Stimulated activated CD8-positive, alpha-beta memory T cell treated with anti-CD3 and anti-CD28 coated beads, Interleukin-12 subunit alpha, Interleukin-12 subunit beta, amount 100 ng/mL, for 4 hours (primary cell): ENCODE measurements at places on chromosomes 1 and 21.

DNA sequence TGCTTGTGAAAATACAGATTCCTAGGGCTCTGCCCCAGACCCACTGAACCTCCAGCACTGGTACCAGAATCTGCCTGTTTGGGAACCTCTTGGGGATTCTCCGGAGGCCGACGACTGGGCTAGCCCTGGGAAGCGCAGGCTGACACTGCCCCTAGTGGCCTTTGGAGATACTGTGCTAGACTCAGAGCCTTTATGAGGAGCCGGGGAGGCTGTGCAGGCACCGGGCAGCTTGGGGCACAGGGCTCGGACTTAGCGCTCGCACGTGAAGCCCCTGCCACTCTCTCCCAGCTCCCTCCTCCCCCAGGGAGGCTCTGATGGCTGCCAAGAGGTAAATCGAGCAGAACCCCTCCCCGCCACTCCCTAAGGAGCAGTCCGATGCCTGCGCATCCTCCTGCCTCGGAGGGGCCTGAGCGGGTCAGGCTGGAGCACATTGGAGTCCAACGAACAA, 144.6 kb upstream of the TNR start:
- DNase-seq: no peak

DNA sequence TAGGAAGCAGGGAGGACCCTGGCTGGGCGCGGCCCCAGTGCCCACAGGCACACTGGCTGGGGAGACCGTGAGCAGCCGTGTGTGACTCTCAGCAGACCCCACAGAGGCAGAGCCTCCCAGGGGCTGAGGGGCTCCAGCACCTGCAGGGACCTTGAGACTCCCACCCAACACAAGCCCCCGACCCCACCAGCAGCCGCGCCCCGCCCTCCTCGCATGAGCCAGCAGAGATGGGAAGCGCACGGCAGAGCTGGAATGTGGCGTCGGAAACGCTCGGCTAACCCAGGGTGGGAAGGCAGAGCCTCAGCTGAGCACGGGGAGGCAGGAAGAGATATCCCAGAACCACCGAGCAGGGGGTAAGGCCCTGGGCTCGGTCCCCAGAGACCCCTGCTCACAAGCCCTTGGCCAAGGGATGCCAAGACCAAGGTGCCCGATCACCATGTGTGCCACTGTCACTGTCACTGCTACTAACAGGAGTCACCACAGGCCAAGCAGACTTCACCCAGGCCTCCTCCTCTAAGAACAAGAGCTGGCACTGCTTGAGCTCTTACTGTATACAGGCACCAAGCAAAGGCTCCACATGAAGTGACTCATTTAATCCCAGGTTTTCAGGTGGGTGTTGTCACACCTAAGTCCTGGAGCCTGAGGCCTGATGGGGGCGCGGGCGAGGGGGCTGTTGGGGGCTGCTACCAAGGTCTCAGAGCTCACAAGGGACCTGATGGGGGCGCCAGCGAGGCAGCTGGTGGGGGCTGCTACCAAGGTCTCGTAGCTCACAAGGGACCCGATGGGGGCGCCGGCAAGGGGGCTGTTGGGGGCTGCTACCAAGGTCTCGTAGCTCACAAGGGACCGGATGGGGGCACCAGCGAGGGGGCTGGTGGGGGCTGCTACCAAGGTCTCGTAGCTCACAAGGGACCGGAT, 20.1 kb downstream of the MEGF6 start:
- DNase-seq: no peak

GRCh38 chr1:99551812-99552614, 93.9 kb upstream of the PALMD start:
- DNase-seq: no peak

DNA sequence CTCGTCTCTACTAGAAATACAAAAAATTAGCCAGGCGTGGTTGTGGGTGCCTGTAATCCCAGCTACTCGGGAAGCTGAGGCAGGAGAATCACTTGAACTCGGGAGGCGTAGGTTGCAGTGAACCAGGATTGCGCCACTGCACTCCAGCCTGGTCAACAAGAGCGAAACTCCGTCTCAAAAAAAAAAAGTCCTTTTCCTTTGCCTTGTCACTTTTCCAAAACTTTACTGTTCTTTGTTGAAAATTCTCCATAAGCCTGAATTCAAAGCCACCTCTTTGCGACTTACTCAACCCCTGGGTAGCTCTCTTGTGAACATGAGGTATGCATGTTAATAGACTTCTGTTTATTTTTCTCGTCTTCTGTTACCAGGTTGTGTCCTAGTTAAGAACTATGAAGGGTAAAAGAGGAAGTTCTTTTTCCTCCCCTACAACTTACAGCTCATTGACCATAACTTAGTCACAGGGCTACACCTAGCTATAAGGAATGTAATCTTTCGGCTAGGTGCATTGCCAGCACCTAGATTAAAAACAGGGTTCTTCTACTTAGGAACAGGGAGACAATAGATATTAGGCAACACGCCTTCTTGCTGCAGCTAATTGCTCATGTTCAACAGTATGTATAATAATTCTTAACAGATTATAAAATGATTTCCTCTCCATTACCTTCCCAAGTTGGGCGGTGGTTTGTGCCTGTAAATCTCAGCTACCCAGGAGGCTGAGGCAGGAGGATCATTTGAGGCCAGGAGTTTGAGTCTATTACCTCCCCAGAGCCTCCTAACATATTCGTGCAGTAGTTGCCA, 40.9 kb downstream of the PTAFR start:
- no peak for DNase-seq

GRCh38 chr1:158830074-158830677, 975 bp upstream of the MNDA start:
- DNase-seq: no peak

GRCh38 chr1:71228241-71228640, 147.4 kb upstream of the ZRANB2 start:
- DNase-seq: no peak

GRCh38 chr1:160167580-160167979, 16.2 kb downstream of the ATP1A4 start:
- no peak for DNase-seq

- no peak for DNase-seq
Measured at GRCh38 chr1:183816110-183816509, 11.2 kb downstream of the RGL1 start.

DNA sequence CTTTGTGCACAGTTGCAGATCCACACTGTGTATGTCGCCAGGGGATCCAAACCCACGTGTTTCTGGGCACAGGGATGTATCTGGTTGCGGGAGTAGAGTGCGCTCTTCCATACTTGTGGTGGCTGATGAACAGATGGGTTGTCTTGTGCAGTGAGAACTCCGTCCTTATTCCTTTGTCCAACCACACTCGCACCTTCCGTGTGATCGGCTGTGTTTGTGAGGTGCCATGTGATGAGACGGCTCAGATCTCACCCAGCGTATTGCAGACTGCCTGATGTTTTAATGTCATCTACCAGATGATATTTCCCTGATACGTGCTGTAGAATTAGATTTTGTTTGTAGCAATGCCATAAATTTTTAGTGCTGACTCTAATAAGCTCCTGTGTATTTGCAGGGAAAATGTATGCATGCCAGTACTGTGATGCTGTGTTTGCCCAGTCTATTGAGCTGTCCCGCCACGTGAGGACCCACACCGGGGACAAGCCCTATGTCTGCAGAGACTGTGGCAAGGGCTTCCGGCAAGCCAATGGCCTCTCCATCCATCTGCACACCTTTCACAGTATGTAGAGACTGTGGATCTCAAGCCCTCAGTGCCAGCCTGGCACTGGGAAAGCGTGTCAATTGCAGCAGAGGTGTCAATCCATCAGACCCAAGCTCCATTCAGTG, 46.2 kb upstream of the EPHA8 start:
- DNase-seq: no peak

GRCh38 chr1:106964495-106964894, 92.0 kb upstream of the PRMT6 start:
- DNase-seq: no peak
